ENCODE measurements at places on chromosomes 3 and 15. TPM values are rescaled to one million over a fixed set of nuclear protein-coding genes. Genes with fewer than 3 reads are reported as not detected.

The LRRC15 gene
- 0.06 TPM for total RNA-seq

The ROPN1 gene
- total RNA-seq, result not detected

The IL5RA gene
- total RNA-seq, result 9.4 TPM

The ROBO2 gene
- 196 TPM for total RNA-seq

The FETUB gene
- total RNA-seq, result not detected

The ALDH1A2 gene
- 78.6 TPM for total RNA-seq

The FRMD4B gene
- 66.7 TPM for total RNA-seq

The SLMAP gene
- 43.5 TPM for total RNA-seq

The MAP3K13 gene
- 39.8 TPM for total RNA-seq

The MPI gene
- total RNA-seq, result 38.5 TPM

The TICRR gene
- 3.3 TPM for total RNA-seq

The SLC28A2 gene
- total RNA-seq, result not detected

The ZPLD1 gene
- 0.11 TPM for total RNA-seq

The ADPRH gene
- total RNA-seq, result 2.5 TPM

The CASR gene
- 0.11 TPM for total RNA-seq

The HESX1 gene
- 0.50 TPM for total RNA-seq

The FGD5 gene
- 12.1 TPM for total RNA-seq

The NECTIN3 gene
- total RNA-seq, result 53.5 TPM

The PTPN9 gene
- 32.4 TPM for total RNA-seq

The RARRES1 gene
- total RNA-seq, result 10.2 TPM

The P2RY12 gene
- 64.9 TPM for total RNA-seq

The ARHGEF26 gene
- total RNA-seq, result 27.2 TPM

The SEMA3B gene
- 139 TPM for total RNA-seq

The RGMA gene
- 31.5 TPM for total RNA-seq

The THSD4 gene
- total RNA-seq, result 127 TPM

The GOLGA8T gene
- total RNA-seq, result 0.83 TPM

The KBTBD12 gene
- 1.8 TPM for total RNA-seq
